ENCODE measurements at places on chromosomes 4 and X. TPM values are rescaled to one million over a fixed set of nuclear protein-coding genes. Genes with fewer than 3 reads are reported as not detected.

- no peak overlapping the region for H3K27ac ChIP-seq
- H3K4me1 ChIP-seq: no peaks in the 10 kb centered on the region
- H3K27me3 ChIP-seq: no peaks in the 10 kb centered on the region
- no peak for DNase-seq
- H3K4me3 ChIP-seq: no peak overlapping the region
These were observed 96.6 kb upstream of the IL13RA1 start for GRCh38 chrX:118630848-118631247.

DNA sequence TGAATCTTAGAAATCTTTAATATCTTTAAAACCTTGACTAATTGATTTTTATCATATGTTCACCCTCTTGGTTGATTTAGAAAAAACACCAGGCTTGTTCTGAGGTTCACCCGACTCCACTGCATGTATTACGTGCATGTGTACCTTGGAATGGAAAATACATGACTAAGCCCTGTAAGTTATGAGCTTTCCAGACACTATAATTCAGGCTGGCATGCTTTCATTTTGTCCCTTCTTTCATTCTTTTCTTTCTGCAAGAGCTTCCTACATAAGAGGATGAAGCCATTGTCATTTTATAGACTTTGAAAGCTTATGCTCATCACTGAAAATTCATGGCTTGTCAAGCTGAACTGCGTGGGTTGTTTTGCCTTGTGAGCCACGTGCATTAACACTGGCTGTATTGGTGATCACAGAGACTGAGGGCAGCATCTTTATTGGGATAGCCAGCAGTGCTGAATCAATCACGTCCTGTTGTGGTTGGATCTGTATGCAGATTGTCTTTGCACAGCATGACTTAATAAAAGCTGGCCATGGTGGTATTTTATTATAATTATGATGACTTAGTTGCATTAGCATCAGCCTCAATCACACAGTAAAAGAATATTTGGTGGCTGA, 141.9 kb downstream of the SLIT2 start:
- peak; percentile 29 for DNase-seq
- no peak overlapping the region for H3K27ac ChIP-seq
- H3K4me3 ChIP-seq: no peak overlapping the region
- no peaks in the 10 kb centered on the region for H3K4me1 ChIP-seq
- no peaks in the 10 kb centered on the region for H3K27me3 ChIP-seq

DNA sequence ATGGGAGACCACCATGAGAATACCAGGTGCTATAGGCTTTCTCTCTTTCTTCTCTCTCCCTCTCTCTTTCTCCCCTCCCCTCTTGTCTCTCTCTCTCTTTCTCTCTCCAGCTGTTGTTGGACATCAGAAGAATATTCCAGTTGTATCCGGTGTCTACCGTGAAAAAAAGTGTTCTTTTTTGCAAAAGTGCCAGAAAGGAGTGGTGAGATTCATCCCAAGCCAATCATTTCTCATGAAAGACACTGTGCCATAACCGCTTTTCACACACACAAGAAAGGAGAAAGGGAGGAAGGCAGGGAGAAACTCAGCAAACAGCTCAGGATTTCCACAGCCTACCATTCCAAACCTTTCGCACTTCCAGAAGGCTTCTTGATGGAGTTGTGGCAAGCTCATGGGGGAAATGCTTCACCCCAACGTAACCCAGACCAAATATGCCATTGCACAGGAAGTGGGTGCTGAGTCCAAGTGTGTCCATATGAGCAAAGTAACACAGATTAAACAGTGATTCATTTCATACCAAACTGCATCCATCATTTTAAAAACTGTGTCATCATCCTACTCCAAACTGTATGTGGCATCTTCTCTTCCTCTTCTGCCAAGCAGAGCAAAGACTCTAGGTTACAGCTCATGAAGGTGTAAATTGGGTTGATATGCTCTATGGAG, 224.0 kb downstream of the APBB2 start:
- H3K4me3 ChIP-seq: no peak overlapping the region
- no peaks in the 10 kb centered on the region for H3K27me3 ChIP-seq
- peak overlapping the region; percentile 85 for H3K27ac ChIP-seq
- DNase-seq: peak; percentile 97

DNA sequence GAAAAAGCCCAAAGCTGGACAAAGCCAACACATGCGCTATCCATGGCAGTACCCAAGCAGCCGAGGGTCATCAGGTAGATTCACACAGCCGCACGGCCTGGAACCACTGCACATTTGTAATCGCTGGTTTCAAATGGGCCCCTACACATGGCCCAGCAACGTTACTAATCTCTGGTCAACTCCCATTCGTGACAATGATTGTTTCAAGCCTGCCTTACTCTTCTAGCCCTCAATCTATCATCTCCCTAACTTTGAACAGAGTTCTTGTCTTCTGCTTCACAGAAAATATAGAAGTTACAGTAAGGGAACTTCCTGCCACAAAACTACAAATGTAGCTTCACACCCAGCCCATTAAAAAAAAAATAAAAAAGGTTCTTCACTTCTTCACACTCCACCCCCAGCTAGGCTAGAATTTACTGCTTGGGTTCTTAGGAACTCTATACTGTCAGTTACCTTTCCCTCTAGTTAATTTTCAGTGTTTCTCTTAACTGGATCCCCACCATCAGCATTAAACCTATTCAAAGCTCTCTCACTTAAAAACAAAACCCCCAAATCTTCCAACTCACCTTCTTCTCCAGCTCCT, 24.2 kb downstream of the CASP3 start:
- no peaks in the 10 kb centered on the region for H3K27me3 ChIP-seq
- H3K4me3 ChIP-seq: no peak overlapping the region
- no peak overlapping the region for H3K27ac ChIP-seq

LPAR4 gene
- 0.50 TPM for total RNA-seq

INTU gene
- 9.5 TPM for total RNA-seq

EPHA5 gene
- under 0.01 TPM for total RNA-seq
